ENCODE measurements at places on chromosomes 7 and 10.

DNA sequence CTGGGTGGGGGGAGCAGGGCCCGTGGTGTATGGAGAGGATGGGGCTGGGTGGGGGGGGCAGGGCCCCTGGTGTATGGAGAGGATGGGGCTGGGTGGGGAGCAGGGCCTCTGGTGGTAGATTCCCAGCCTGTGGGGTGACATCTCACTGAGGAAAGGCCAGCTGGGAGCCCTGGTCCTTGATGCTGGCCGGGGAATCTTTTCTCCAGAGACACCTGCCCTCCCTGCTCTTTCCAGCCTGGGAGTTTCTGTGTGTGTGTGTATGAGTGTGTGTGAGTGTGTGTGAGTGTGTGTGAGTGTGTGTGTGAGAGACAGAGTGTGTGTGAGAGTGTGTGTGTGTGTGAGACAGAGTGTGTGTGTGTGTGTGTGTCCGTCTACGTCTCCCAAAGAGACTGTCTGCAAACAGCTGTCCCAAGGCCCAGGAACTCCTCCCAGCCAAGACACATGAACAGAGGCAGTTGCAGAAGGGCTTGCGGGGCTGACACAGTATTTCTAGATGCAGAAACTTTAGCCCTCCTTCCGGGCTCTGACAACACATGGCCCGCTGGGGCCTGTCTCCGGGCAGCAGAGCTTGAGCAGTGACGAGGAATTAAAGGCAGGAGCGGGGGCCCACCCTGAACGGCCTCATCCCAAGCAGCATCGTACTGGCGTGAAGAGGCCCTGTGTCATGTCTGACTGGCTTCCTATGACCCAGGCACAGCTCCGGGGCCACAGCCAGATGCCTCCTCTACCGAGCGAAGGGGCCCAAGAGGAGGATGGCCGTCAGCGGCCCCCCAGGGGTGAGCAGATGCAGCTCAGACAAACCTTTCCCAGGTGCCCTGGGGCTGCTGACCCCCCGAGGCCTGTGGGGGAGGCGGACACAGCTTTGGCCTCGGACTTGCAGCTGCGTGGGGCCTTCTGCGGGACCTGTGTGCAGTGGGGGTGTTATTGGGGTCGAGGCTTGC, 24.3 kb downstream of the FAM20C start:
- DNase-seq, result no peak

- DNase-seq, result no peak
Observed at GRCh38 chr7:86706406-86706805, 62.7 kb downstream of the GRM3 start.

DNA sequence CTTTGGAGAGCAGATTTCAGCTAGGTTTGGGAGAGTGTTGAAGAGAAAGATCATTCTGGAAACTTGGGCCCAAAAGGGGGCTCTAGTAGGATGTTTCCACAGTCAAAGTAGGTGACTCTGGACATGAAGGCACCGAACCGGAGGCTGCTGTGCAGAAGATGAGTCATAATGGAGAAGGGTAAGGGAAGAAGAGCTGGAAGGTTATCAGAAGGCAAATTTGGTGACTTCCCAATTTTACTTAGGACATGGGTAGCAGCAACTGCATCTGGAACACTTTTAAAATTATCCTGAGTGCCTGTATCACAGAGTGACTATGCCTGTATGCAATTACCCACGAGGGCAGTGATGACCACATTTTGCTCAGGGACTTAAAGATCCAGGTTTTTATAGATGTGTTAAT, 38.8 kb downstream of the PIK3AP1 start:
- no peak for DNase-seq

- no peak for DNase-seq
Observed at GRCh38 chr7:70400829-70401380, 731.0 kb upstream of the GALNT17 start.

- DNase-seq, result no peak
Observed at GRCh38 chr7:88071994-88072714, 138.1 kb downstream of the ADAM22 start.

DNA sequence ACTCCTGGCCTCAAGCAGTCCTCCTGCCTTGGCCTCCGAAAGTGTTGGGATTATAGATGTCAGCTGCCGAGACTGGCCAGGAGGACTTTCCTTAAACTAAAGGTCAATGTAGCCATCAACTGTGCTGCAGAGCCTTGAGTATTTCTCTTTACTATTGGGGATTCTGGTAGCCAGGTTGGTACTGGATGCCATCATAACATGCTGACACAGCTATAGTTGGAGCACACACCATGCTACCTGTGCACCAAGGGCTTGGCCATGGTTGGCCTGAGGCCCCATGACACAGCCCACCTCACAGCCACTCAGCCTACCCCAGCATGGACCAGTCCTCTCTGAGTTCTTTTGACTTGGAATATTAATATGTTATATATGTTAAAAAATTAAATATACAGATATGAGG, 54.4 kb downstream of the HECTD2 start:
- DNase-seq, result no peak

DNA sequence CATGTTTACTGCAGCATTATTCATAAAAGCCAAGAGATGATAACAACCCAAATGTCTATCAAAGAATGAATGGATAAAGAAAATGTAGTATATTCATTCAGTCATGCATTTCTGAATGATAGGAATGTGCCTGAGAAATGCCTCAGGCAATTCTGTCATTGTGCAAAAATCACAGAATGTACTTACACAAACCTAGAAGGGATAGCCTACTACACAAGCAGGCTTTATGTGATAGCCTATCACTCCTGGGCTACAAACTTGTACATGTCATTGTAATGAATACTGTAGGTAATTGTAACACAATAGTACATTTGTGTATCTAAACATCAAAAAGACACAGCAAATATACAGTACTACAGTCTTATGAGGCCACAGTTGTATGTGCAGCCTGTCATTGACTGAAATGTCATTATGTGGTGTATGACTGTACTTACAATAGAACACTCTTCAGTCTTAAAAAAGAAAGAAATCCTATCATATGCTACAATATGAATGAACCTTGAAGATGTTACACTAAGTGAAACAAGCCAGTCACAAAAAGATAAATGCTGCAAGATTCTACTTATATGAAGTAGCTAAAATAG, 141.8 kb upstream of the GPR22 start:
- no peak for DNase-seq

DNA sequence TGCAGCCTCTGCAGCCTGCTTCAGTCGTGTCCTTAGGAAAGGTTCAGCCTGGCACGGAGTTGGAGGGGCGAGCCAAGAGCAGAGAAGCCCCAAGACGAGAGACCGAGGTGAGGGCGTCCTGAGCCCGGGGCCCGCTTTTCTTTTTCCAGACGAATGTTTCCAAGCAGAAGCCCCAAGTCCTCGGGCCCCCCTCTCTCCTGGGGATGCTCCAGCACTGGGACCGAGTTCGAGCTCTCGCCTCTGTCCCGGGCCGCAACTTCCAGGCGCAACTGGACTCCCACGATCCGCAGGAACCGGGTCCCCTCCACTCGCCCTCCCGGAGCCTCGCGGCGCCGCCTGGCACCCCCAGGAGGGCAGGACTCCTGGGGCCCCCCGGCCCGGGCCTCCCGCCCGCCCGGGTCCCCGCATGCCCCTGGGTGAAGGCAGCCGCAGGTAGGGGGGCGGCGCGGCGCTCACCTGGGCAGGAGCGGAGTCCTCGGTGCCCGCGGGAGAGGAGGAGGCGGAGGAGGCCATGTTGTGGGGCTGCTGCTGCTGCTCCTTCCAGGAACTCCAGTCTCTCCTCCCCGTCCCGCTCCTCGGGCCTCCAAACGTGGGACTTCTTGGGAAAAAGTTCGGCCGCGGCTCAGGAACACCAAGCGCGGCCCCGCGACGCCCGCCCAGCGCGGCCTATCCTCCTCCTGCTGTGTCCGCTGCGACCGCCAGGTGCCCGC, 45.3 kb upstream of the CDK1 start:
- peak; percentile 19 for DNase-seq

GRCh38 chr10:104424719-104425118, 71.1 kb downstream of the CFAP58 start:
- DNase-seq, result no peak

- DNase-seq, result no peak
Observed at GRCh38 chr7:116223588-116223987, 13.2 kb downstream of the TES start.

GRCh38 chr7:46649876-46650275, 728.8 kb upstream of the IGFBP3 start:
- no peak for DNase-seq

DNA sequence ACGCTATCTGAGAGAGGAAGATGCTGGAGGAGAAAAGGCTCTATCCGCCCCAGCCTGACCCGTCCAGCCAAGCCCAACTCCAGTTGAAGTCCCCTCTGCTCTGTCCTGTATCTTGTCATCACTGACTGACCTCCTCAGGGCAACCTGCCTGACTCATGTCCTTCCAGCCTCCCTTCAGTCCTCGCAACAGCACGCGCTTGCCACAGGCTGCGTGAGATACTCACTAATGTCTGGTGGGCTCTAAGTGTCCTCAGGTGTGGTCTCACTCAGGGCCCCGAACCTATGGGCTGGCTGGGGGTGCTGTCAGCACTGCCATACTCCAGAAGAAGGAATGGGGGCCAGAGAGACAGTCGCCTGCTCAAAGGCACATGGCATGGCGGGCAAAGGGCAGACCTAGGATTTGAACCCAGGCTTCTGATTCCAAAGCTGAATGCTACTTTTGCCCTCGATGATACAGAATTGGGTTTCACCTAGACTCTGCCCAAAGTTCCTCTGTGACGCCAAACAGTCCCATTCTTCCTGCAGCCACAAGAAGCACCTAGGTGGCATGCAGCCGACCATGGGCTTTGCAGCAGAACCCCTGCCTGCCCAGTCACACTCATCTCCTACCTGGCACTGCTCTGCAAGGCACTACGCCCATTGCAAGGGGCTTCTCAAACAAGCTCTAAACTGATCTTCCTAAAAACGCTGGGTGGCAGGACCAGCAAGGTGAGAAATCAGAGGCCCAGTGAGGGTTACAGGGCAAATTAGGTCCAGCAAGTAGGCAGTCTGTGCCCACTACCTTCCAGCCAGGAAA, 8.5 kb downstream of the FAM53B start:
- DNase-seq, result no peak

DNA sequence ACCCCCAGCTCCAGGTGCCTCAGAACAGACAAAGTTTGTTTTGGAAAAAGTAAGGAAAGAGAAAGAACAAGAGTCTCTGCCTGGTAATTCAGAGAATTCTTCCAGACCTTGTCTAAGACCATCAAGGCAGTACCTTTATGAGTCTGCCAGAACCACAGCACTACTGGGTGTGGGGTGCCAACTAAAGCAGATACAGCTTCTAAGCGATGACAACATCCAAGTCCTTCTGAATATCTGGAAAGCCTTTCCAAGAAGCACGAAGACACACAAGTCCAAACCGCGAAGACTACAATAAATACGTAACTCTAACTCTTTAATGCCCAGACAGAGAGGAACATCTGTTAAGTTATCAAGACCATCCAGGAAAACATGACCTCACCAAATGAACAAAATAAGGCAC, 94.3 kb downstream of the SIRT1 start:
- DNase-seq, result no peak

DNA sequence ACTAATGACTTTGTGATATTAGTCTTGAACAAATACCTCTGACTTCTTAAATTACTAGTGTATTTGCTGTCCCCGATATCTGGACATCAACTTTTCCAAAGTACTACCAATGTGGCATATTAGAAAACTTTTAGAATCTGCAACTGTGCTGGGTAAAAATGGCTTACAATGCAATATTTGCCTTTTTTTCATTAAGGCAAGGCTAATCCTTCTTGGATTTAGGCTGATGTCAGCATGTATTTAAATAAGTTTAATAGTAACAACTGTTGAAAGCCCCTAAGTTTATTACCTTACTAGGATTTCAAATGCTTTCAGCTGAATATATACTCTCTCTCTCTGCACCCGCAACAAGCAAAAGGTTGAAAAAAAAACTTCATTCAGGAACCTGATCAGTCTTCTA, 1232.3 kb downstream of the REEP3 start:
- no peak for DNase-seq

DNA sequence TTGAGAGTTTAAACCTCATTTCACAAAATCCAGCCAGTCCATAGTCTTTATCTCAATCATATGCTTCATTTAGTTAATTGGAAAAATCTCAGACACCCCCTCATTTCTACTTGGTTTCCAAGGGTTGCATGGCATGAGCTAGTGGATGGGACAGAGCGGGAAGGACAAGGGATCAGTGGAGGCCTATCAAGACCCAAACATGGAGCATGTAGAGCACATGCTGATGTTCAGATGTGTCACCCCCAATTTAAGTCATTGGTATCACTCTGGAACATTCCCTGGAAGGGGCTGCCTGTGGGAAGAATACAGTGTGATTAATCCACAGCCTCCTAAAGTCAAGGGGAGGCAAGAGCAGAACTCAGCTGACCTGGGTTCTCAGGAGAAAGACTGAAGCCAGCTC, 2.3 kb downstream of the C10orf71 start:
- DNase-seq, result no peak

- DNase-seq, result no peak
Observed at GRCh38 chr10:128124813-128125403, 1.3 kb downstream of the MKI67 start.

- no peak for DNase-seq
Observed at GRCh38 chr10:72802332-72802731, 91.2 kb upstream of the OIT3 start.

DNA sequence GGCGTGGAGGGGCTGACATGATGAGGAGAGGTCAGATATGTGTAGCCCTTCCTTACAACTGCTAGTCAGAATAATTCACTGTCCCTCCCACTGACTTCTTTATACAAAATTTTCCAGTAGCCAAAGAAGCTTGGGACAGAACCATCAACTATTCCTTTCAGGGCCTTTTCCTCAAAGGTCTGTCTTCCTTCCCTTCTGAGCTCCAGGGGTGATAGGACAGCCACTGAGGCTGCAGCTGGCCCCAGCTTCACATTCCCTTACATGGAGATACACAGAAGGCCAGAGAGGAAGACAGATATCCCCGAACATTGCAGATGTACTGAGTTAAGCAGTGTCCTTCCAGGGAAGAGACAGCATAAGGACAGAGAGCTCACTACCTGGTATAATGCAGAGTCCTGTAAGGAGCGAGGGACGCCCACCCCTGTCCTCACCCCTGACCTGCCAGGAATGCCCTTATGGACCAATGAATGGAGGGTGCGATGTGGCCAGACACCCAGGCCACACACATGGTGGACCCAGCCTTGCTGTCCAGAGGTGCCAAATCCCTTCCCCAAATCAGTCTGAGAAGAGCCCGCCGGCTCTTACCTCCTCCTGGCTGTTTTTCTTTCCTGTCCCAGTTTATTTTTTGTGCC, 754.7 kb downstream of the GRID1 start:
- no peak for DNase-seq
